ENCODE measurements at places on chromosomes 3 and 15.

DNA sequence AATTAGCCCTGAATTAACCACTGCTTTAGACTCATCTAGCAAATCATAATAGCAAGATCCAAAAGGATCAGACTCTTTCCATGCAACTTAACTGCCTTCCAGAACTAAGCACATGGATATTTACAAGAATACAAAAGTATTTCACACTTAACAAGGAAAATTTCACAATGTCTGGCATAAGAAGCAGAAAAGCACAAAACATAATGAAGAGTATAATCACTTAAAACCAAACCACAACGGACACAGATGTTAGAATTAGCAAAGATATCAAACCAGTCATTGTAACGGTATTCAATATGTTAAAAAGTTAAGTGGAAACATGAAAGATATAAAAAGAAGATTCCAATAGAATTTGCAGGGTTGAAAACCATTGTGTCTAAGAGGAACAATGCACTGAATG lies 51.5 kb upstream of the COL6A6 start:
- no peak for DNase-seq

DNA sequence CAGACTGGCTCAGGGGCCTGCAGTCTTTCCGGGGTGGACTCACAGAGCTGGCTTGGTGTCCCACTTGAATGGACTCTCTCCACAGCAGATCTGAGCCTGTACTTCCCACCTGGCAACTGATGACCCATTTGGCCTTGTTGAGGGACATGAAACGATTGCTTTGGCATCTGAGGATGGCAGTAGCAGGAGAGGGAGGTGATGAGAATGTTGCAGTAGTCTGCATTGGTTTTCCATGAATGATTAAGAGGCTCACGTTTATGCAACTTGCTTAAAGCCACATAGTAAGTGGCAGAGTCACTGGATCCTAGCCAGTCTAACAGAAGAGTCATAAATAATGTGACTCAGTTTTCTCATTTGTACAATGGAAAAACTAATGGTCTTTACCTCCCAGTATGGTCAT lies 21.9 kb downstream of the IL20RB start:
- DNase-seq: no peak

DNA sequence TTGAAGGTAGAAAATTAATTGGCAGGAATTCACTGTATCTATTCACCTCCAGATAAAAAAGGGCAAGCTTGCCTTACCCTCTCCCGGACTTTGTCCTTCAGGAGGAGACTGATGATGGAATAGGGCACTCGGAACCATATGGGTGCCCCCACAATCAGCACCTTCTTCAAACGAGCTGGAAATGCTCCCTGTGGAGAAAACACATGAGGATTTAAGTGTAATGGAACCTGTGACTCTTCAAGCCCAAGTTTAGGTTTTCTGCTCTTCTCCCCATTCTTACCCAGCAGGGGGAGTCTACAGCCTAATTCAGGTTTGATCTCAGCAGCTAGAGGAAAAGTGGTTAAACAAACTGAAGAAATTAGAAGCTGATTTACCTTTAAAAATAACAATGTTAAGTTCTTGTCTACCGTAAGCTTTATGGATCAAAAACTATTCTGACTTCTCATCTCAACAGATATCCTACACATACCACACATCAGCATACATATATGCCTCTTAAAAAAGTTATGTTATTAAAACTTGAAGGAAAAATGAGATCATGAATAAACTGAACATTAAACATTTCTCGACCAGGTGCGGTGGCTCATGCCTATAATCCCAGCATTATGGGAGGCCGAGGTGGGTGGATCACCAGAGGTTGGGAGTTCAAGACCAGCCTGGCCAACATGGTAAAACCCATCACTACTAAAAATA lies 57.5 kb upstream of the SIN3A start:
- DNase-seq: no peak

DNA sequence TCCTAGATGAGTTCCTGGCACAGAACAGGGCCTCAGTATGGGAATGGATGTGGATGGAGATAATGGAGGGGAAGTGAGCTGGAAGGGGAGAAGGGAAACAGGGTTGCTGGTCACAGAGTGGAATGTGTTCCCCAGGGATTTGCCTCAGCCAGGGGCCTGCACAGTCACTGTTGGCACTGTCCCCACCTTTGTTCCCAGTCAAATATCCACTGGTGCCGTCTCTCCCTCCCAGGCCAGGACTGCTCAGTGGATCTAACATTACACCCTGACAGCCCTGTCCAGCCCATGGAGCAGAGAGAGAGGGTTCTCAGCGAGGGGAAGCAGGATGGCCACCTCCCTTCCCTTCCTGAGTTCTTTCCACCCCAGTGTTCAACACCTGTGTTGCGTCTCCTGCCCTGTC lies 1.5 kb upstream of the PPP1R2 start:
- DNase-seq: no peak

DNA sequence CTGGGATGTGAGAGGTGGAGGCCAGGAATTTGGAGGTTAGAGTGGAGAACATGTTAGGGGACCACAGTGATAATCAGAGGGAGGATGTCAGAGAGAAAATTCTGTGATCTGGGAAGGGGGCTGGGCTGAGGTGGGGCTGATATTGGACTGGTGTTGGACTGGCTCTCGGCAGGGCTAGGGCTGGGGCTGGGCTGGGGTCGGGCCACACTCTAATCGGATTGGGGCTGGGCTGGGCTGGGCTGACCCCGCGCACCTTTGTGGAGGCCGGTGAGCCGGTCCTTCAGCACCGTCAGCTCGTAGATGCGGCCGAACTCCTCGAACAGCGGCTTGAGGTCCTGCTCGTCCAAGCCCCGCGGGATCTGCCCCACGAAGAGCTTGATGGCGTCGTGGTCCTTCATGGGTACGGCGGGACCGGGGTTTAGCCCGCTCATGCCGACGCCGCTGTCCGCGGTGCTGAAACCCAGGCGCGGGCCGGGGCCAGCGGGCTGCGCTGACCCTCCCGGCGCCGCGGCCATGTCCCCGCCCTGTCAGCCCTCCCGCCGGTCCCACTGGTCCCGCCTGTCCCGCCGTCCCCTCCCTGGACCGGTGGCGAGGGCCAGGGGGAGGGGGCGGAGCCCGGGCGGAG lies 485 bp downstream of the CELF6 start:
- no peak for DNase-seq

GRCh38 chr3:53658613-53659193 lies 164.3 kb downstream of the CACNA1D start:
- no peak for DNase-seq

- no peak for DNase-seq
Observed at GRCh38 chr3:160553827-160554226, 11.5 kb downstream of the KPNA4 start.

GRCh38 chr3:23000371-23000770 lies 202.8 kb upstream of the UBE2E2 start:
- no peak for DNase-seq

DNA sequence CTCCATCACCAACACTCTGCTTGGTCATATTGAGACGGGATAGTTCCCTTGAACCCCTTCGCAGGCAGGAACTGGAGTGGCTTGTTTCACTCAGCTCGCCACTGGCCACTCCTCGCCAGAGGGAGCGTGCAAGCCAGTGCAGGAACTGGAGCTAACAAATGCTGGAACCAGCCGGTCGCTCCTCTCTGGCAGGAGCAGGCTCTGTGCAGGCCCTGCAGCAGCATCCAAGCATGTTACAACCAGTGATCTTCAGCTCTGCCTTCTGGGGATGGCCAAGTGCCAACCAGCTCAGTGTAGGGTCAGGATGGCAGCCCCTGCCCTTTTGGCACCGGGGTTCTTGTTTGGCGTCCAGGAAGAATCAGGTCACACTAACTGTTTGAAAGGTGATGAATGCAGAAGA lies 329.0 kb upstream of the AZI2 start:
- DNase-seq: peak; percentile 4

GRCh38 chr3:48692551-48692950 lies 6.8 kb upstream of the NCKIPSD start:
- no peak for DNase-seq

DNA sequence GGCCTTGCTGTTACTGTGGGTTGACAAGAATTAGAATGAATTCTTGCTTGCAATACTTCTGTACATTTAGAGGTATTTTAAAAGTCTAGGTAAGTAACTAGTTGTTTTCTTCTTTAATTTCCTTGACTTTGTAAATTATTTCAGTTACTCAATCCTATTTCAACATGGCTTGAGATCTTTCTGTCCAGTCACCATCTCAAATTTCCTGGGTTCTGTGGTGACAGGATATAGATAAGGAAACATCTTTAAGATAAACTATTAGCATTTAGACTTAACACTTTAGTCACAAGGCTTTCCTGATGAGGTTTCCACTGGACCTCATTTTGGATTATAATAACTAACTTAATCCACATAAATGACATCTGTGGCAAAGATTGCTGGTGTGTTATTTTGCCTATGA lies 195.9 kb upstream of the DPH6 start:
- no peak for DNase-seq

DNA sequence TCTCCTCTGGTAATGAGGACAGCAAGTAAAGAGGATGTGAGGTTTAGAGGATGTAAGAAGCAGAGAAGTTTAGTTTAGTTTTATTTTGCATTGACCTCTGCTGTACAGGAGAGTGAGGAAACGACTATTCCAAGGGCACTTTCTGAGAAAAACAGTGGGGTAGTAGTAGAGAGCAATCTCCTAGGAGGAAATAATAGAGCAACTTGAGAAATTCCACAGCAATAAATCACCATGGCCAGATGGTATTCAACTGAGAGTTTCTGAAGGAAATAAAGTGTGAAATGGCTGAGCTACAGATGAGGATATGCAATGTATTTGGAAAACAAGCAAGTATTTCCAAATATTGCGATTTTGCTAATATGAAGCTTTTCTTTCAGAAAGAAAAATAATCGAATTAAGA lies 118.9 kb downstream of the DPH6 start:
- DNase-seq: no peak

DNA sequence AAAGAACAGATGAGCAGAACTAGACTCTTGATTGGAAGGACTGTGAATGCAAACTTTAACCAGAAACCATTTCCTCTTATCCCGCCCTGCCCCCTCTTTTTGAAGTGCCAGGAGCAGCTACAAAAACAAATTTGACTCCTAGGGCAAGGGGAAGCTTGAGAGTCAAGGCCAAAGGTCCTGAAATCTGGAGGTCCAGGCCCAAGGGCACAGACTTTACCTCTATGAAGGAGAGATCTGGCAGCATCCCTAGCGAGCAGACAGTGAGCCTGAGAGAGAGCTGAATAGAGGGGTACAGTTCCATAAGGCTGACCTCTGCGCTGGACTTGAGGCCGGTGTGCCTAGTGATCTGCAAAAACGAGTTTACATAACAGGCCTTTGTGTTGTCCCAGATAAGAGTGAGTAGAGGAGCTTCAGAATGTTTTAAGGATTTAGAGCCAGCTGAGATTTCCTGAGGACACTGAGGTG lies 5.1 kb downstream of the RAB43 start:
- no peak for DNase-seq

DNA sequence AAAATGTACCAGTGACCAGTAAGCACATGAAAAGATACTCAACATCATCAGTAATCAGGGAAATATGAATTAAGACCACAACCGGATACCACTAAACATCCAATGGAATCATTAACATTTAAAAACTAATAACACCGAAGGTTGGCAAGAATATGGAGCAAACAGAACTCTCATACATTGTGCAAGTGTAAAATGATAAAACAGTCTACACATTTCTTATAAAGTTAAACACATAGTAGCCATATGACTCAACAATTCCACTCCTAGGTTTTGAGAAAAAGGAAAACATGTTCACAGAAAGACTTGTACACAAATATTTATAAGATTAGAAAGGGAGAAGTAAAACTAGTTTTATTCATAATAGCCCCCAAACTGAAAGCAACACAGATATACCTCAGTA lies 60.3 kb upstream of the SLCO2A1 start:
- DNase-seq: no peak

DNA sequence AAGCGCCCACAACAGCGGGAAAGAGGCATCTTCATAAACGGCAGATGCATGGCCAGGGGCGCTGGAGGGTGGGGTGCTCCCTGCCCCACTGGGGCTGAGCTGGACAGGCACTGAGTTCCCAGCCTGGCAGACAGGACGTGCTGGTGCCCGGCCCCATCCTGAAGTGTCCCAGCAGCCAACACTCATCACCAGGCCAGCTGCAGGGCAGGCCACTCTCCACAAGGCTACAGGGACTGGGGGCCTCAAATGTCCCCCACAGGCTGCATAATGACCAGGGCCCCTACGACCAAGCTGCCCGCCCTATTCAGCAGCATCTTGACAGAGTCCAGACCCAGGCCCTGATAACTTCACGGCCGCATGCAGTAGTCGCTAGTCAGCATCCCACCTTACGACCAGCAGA lies 124.1 kb upstream of the IQSEC1 start:
- DNase-seq: no peak

DNA sequence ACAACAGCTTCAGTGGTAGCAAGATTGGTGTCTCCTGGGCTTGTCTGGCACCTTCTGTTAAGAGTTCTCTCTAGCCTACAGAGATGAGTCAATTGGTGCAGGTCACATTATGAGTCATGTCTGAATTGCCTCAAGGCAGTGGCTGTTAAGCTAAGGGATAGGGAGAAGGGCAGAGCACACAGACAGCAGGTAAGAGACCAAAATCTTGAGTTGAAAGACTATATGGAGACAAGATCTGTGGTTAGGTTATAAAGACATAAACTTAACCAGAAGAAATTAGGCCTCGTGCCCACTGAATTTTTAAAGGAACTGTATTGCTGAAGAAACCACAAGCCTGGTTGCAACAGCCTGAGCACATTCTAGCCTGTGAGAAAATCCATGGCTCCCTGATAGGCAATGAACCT lies 19.2 kb upstream of the KPNA1 start:
- DNase-seq: no peak

DNA sequence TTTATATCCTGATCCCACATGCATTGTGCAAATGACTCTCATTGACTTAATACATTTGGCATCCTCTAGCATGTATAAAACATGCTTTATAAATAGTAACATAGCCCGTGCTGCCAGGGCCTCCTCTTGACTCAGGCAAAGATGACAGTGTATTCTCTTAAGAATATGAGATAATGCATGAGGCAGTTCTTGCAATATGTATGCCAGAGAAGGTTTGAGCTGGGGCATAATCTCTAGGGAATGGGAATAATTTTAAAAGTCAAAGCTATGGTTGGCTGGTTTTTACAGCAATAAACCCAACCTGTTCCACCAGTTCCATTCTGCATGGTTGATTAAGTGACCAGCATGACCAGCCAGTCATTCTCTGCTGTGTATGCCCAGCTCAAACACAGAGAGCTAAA lies 179.0 kb upstream of the PFN2 start:
- no peak for DNase-seq

GRCh38 chr15:72110355-72110754 lies 7.6 kb downstream of the MYO9A start:
- no peak for DNase-seq

- no peak for DNase-seq
Observed at GRCh38 chr3:170062769-170063168, 25.0 kb downstream of the GPR160 start.

Measured in hypothalamus (tissue), 51 donors.